Activated CD8-positive, alpha-beta memory T cell treated with anti-CD3 and anti-CD28 coated beads, Interleukin-2, amount 50 U/mL, for 48 hours (primary cell): ENCODE measurements at places on chromosomes 6 and 20.

- no peak for DNase-seq
Observed at GRCh38 chr6:107290491-107290890, 168.9 kb downstream of the PDSS2 start.

DNA sequence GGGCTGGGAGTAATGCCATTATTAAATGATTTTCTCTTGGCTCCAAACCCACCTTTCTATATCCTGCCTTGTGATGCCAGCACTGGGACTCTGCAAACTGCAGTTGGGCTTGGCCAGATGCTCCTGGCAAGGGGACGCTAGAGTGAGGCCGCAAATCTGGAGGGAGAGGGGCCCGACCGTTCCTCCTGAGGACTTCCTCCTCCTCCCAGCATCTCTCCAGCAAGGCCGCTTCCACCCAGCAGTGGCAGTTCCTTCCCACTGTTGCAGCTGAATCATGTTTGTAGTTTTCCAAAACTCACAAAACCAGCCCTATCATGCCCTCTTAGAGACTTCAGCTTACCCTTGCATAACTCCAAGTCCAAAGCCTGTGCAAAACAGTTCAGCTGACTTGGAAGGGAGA is 244.4 kb downstream of the FOXA2 start:
- no peak for DNase-seq

DNA sequence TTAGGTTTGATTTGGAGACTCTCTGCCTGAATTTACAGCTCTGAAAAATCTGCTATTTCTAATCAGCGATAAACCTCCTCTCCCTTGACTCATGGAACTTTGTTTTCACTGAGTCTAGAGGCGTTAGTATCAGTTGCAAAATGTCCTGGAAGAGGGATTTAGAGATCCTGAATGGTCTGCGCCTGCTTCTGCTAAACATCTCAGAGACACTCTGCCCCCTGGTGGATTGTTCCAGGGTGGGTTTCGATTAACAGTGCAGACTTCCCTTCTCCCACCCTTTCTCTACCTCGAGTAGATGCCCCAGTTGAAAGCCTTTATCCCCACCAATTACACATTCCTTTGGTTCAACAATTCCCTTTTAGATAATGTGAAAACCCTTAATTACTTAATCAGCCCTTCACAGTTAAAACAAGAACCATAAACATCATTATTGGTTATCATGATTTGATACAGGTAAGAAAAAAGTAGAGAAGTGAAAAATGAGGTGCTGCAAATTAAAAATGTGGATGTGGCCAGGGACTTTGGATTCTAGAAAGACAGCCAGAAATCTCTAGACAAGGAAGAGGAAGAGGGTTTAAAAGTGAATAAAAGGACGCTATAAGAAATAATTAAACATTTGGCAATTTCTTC is 5.5 kb downstream of the HTR1B start:
- DNase-seq = peak; percentile 63

DNA sequence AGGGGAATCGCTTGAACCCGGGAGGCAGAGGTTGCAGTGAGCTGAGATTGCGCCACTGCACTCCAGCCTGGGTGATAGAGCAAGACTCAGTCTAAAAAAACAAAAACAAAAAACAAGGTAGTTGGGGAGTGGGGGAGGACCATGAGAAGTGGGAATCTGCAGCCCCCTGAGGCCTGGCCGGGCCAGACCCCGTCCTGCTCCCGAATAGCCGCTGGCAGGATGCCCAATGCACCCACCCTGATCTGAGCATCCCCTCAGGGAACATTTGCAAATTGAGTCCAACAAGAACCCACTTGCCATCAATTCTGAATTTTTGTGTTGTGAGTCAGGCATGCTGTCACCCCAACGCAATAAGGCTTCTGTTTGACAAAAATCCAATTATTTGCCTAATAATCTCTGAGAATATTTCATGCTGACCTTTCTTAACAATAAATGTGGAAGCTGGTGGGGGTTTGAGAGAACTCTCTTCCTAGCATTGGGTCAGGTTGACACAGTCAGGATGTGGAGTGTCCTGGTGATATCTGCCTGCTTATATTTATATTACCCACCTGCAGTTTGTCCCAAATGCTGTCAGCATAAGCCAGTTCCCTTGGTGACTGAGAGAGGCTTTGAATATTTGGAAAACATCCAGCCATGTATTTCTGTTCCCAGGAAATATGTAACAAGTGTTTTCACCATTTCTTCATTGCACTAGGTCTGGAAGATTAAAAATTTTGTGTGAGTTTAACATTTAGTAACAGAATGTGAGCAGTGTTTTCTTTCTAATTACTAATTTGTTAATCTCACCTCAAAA is 28.4 kb upstream of the FRMD1 start:
- DNase-seq = no peak

DNA sequence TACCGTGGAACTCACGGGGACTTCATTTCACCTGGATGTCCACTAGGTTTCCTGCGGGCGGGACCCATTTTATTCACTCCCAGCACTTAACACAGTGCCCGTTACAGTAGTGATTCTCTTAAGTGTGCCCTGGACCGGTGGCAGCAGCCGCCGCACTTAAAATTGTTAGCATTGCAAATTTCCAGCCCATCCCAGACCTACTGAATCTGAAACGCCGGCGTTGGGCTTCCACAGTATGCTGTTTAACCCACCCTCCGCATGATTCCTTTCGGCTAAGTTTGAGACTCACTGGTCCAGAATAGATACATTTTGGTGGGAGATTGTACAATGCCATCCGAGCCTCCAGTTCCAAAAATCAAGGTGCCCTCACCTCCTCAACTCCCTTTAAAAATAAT is 967 bp downstream of the SMPDL3A start:
- DNase-seq = no peak

DNA sequence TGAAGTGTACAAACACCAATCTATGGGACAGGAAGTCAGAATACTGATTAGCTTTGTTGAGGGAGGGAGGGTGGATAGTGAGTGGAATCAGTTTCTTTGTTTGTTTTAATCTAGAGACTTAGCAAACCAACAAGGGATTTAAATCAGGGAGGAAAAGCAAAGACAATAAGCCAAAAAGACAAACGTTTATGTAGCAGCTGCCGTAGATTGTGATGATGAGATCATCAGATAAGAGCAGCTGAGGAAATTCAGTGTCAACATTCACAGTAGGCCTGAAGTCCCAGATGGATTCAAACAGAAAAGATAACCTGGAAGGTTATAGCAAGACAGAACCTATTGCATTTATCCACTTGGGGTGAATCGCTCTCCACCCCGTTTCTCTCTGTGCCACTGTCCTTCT is 104.9 kb upstream of the SYNDIG1 start:
- no peak for DNase-seq

- DNase-seq = no peak
Observed at GRCh38 chr6:16551466-16551865, 209.8 kb downstream of the ATXN1 start.

GRCh38 chr6:2877057-2877882 is 25.8 kb downstream of the SERPINB9 start:
- no peak for DNase-seq

- no peak for DNase-seq
Observed at GRCh38 chr6:91523511-91523910, 936.6 kb upstream of the MAP3K7 start.

- DNase-seq = no peak
Observed at GRCh38 chr6:114997813-114998292, 655.0 kb upstream of the HS3ST5 start.

- DNase-seq = no peak
Observed at GRCh38 chr6:138455746-138456400, 43.4 kb downstream of the NHSL1 start.

DNA sequence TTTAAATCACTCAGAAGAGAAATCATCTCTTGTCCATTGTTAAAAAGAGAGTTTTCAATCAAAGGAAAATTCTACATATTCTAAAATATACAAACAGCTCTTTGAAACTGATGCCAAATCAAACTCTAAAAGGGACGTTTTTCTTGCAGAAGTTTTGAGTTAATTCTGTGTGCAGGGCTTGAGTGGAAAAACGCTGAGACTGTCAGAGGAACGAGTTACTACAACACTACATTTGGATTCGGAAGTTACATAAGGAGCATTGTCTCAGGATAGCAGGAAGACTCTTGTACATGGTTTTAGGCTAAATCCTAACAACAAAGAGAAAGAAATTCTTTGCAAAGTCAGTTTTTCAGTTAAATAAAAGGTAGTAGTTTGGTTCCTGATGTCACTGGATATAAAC is 155.7 kb upstream of the SUPT3H start:
- no peak for DNase-seq

- DNase-seq = no peak
Observed at GRCh38 chr6:114053791-114054190, 82.8 kb upstream of the HDAC2 start.

DNA sequence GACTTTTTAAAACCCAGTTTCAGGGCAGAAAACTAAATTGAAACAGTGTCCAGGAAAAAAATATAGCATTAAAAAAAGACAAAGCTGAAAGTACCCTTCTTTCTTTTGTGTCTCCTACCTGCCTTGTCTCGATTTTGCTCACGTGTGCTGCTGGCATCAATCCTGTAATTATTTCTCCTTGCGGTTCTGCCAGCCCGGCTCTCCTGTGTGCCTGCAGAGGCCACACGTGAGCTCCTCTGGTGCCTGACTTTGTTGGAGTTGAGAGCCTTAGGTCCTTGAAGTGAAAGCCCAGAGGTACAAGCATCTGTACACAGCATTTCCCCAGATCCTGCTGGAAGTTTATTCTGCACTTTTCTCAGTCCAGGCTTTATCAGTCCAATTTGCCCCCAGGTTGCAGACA is 36.5 kb downstream of the GHRH start:
- peak; percentile 4 for DNase-seq
